Kidney (tissue), 22 donors: ENCODE measurements at places on chromosomes 5 and 9. TPM values are rescaled to one million over a fixed set of nuclear protein-coding genes. Genes with fewer than 3 reads are reported as not detected.

ZNF300 gene
- 4.0 TPM for polyA plus RNA-seq

HTR4 gene
- polyA plus RNA-seq, result not detected

SAPCD2 gene
- 1.7 TPM for polyA plus RNA-seq

CAMK4 gene
- 0.37 TPM for polyA plus RNA-seq

TRPM3 gene
- 8.8 TPM for polyA plus RNA-seq

IFNA2 gene
- not detected for polyA plus RNA-seq

ACOT12 gene
- polyA plus RNA-seq, result 2.2 TPM

TOR1A gene
- polyA plus RNA-seq, result 24.6 TPM

CEP78 gene
- polyA plus RNA-seq, result 7.5 TPM

WNT8A gene
- polyA plus RNA-seq, result not detected

DNA sequence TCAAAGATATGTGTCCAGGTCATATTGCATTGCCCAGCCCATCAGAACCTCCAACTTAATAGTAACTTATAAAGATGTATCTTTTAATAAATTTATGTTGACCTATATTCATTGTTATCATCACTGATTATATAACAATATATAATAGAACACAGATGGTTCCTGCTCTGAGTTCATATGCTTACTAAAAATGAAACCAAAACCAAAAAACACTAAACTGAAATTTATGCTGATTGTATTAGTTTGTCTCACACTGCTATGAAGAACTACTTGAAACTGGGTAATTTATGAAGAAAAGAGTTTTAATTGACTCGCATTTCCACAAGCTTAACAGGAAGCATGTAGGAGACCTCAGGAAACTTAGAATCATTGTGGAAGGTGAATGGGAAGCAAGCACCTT lies 462.5 kb upstream of the TYRP1 start:
- no peak for DNase-seq

GRCh38 chr5:61303346-61303745 lies 28.7 kb upstream of the ZSWIM6 start:
- no peak for DNase-seq

- DNase-seq, result no peak
These were observed 188.5 kb upstream of the CCNG1 start for GRCh38 chr5:163248871-163249270.

DNA sequence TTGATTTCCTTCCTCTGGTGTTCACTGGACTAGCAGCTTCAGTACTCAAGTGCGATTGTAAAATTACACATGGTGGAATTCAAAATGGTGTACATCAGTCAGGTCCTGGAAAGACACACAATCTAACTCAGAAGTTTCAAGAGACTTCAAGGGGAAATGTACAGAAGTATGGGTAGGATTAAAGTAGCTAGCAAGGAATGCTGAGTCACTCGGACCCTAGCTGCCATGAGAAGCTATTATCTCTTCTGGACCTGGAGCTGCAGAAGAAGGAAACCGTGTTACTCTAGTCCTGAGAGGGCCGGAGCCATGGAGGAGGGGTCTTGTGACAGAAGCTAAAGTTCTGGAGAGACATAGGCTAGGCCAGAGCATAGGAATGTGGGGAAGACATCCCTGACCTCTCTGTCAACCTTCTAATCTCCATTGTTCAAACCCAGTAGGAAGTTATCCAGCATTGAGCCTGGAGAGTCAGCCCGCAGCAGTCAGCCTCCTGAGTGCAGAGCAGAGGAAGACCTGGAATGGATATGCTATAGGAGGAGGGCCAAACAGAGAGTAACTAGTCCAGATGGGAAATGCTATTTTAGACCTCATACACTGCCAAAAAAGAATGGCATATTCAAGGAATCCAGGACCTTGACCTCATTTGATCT lies 84.3 kb downstream of the GHR start:
- DNase-seq, result no peak

DNA sequence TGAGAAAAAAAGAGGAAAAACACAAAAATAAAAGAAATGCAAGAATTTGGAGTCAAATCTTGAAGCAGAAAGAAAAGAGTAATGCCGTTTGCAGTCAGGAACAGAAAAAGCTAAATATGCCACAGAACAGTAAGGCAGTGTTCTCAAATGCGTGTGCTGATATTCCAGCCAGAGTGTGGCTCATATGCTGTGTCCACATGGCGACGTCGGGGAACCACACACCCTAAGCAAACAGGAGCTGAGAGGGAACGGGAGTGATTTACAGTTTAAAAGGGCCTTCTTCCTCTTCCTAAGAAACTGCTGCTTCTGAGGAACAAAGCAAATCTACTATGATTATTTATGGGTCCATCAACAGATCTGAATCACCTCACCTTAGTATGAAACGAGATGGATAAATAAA lies 42.7 kb downstream of the DDX31 start:
- no peak for DNase-seq

DNA sequence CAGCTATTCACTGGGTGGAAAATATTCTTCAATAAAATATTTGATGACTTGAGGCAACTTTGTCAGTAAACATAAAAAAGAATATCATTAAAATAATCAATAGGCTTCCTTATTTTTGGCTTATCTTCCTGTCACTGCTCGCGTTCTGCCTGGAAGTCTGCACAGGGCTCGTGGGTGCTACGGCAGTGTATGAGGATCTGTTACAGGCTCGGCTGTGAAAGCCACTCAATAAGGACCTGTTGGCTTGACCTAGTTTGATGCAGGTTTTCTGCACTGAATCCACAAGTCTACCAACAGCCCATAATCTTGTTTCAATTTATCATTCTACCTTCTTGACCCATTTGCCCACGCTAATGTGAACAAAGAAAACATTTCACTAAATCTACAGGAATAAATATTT lies 97.2 kb downstream of the PDZD2 start:
- no peak for DNase-seq

DNA sequence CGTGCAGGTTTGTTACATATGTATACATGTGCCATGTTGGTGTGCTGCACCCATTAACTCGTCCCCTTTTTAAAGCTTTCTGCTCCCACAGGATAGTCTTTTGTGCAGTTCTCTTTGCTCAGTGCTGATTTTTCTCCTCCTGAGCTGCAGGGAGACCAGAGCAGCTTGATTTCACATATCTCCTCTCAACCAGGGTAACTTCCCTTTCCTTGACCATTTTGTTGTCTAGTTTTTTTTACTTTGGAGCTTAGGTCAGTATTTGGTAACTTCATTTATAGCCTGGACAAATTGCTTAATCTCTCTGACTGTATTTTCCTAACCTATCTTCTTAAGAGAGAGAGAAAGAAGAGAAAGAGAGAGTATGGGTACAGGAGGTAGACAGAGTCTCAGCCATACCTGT lies 137.1 kb upstream of the ZNF366 start:
- no peak for DNase-seq

- no peak for DNase-seq
These were observed 86.6 kb downstream of the ZNF608 start for GRCh38 chr5:124659798-124660197.

DNA sequence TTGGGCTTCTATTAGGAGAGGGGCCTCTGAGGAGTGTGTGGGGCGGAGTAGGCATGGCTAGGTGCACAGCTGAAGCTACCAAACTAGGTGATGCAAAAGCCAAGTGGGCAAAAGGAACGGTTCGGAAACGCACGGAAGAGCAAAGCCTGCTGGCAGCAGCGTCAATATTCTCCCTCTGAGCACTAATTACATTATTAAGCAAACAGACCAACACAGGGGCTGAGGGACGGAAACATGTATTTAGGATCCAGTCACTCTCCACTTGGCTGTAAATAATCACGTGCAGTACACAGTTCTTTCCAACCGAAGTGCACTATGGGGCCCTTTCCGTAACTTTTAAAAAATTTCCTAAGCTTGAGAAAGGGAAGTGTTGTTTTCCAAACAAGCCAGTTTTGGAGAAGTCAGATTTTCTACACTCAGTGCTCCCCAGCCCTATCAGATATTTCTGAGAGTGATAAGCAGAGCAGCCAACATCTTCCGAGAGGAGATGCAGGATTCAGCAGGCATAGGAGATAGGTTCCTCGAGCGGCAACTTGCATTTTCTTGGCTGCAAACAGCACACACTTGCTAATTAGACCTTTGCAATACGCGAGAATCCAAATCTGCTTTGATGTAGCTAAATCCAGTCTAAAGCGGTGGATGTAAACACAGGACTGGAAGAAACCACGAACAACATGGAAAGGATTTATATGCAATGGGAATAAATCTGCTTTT lies 217.2 kb upstream of the TBCA start:
- DNase-seq, result no peak

DNA sequence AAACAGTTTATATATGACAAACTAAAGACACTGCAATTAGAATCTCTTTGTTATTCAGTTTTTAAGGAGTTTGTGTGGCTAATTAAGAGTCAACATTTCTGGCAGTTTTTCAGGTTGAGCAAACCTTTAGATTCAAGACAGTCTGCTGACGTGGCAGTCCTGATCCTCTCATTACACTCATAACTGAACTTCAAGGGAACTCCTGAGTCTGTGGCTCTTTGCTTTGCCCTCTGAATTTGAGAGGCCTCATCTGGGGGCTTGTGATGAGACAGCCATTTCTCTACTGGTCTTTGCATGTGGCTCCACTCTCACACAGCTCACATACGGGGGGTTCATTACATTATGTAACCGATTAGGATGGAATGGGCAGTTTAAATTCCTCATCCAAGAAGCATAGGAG lies 182.9 kb upstream of the MEF2C start:
- no peak for DNase-seq

DNA sequence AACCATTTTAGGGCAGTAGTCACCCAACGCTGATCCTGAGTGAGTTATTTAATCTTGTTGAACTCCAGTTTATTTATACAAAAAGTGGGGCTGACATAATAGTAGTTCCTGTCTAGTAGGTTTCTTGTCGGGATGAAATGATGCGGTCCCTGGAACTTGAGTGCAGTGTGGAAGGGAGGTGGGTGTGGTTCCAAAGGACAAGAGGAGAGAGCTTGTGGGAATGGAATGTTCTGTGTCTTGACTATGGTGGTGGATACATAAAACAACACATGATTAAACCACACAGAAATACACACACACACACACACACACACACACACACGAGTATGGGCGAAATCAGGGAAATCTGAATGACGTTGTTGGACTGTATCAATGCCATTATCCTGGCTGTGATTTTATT lies 66.1 kb upstream of the BARHL1 start:
- DNase-seq, result no peak

DNA sequence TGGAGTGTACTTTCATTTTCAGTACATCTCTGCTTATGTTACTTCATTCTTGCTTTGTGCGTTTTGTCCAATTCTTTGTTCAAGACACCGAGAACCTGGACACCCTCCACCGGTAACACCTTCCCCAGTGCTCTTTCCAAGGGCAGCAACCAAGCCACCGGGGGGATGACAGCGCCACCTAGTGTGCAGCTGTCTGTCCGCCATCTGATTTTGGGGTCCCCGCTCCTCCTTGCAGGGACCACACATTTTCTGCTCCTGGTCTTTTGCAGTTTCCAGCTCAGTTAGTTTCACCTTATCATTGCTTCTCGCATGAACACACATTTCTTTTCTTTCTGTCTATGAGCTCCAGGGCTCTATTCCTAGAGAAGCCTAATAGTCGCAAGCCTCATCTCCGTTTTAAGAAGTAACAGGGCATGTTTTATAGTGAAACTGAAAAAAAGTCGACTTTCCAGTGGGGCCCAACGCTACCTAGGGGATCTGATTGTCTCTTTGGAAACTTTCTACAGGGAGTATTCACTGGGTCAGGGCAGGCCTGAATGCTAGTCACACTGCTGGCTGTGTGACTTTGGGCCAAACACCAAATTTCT lies 152.1 kb downstream of the FSTL4 start:
- no peak for DNase-seq

GRCh38 chr9:3433066-3433465 lies 92.7 kb downstream of the RFX3 start:
- no peak for DNase-seq

- DNase-seq, result no peak
These were observed 31.6 kb downstream of the DAP start for GRCh38 chr5:10729320-10730042.

DNA sequence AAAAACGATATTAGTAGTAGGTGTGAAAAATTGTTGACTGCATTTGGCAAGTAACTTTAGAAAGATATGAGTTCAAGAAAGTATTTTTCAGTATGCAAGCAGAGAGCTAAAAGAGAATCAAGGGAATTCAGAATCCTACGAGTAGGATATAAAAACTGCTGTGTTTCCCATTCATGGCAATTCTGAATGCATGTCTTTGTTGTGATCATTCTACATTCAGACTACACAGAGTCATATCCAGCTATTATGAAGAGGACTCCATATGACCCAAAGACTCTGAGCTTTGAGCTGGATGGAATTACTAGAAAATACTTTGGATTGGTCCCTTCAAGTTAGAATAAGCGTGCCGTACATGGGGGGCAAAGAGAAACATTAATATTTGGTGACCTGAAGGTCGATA lies 12.0 kb downstream of the IFNE start:
- no peak for DNase-seq

DNA sequence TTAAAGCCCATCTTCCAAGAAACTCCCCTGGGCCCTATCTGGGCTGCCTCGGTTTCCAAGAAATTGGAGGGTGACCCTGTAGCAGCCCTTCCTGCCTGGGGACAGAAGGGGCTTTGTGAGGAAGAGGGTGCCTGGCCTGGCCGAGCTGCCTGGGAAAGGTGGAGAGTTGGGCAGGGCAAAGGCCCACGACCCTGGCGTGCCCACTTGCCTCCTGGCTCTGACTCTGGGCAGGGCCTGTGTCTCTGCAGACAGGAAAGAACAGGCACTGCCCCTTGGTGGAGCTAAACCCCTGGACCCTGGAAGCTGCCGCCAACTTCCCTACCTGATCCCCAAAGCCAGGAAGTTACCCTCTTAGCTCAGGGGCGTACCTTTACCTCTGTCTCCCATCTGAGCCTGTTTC lies 149.3 kb downstream of the RGS3 start:
- no peak for DNase-seq

DNA sequence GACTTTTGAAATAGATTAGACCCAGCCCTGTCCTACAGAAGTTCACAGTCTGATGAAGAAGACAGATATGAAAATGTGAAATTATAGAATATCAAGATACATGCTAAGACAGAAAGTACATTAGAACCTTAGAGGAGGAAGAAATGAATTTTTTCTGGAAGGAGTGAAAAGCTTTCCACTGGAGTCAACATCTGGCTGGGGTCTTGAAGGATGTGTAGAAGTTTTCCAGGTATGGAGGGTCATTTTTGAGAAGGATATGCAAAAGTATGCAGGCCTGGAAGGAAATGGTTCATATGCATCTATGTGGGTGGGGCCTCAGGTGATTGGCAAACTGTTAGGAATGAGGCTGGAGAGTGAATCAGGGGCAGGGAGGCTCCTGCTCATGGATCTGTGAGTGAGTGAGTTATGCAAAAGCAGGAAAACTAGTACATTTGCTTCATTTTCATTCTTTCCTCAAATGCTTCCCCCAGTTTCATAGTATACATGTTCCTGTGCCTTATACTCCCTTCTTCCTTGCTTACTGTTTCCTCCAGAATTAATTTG lies 142.3 kb downstream of the GRIA1 start:
- DNase-seq, result no peak

- no peak for DNase-seq
These were observed 26.0 kb upstream of the SEMA4D start for GRCh38 chr9:89523948-89524347.

GRCh38 chr9:87320146-87320884 lies 177.4 kb upstream of the DAPK1 start:
- DNase-seq, result no peak

DNA sequence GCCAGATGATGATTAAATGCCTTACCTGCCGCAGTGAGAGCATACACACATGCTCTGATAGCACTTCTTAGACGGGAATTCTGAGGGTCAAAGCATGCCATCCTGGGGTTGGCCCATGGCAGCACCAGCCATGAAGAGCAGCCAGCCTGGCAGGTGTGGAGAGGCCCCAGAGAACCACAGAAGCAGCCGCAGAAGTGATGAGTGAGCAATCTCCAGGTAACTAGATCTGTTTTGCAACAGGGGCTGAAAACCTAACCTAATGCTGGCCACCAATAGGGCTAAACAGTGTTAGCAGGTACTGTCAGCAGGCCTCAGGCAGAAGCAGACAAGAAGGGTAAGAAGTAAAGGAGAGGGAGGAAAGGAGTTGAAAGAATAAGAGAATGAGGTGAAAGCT lies 33.5 kb upstream of the HOMER1 start:
- no peak for DNase-seq
